Activated CD8-positive, alpha-beta T cell treated with anti-CD3 and anti-CD28 coated beads for 36 hours (primary cell): ENCODE measurements at places on chromosomes 5 and 9.

- DNase-seq, result no peak
These were observed 55.0 kb upstream of the APC start for GRCh38 chr5:112682621-112683061.

GRCh38 chr9:127963359-127964064 lies 17.3 kb downstream of the EEIG1 start:
- no peak for DNase-seq

- no peak for DNase-seq
These were observed 361.9 kb downstream of the MAT2B start for GRCh38 chr5:163867324-163867723.

DNA sequence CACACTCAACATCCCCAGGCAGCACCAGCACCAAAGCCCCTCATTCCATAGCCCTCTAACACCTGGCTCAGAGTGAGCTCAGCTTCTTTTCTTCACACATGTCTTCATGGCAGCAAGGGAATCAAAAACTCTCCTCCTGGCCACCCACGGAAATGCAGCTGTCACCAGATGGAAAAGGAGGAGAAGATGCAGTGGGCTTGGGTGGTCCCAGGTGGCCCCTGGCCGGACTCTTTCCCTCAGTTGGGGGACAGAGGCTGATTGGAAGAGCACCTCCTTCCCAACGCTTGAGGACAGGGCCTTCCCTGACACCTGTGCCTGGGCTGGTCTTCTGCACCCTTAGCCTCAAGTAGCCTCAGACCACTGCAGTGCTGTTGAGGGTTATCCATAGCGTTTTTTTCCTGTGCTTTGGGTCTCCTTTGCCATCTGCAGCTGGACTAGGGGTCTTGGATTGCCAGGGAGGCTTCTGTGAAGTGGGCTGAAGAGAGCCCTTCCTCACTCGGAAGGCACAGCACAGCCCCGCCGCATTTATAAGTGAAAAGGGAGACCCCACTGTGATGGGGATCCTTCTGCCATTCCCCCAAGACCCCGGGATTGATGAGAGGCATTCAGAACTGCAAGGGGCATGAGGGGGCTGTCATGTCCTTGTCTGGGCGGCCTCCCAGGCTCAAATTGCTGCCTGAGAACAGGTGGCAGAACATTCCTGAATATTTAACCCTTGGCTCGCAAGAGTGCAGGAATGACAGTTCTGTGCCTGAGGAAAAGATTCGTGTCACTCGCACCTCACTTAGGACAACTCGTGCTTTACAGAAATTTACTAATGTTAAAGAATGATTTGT lies 200.0 kb downstream of the AUH start:
- no peak for DNase-seq

DNA sequence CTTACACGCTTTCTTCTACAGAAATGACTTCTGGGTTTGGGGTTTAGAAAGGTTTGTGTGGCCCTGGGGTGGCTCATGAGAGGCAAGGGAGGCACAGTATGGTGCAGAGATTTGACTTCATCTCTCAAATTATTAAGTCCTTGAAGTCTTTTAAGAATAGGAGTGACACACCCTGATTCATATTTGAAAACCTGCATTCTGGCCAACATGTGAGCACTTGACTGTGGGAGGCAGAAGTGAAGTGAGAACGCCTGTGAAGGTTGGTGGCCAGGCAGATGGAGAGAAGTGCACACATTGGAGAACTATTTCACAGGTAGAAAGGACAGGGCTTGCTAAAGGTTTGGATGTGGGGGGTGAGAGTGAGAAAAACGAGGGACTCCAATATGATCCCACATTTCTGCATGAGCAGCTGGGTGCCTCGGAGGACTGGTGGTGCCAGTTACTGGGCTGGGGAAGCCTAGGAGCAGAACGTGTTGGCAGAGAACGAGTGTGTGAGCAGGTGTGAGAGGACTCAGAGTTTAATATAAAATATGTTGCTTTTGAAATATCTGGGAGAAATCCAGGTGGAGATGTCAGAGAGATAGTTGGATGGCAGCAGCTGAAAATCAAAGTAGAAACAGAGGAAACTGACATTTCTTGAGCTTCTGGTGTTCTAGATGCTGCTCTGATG lies 240.0 kb upstream of the ADAMTSL1 start:
- DNase-seq, result no peak

- DNase-seq, result no peak
These were observed 567.6 kb upstream of the ADAMTS16 start for GRCh38 chr5:4572311-4573100.

- peak; percentile 82 for DNase-seq
These were observed 1.4 kb downstream of the OTULIN start for GRCh38 chr5:14665949-14666348.

DNA sequence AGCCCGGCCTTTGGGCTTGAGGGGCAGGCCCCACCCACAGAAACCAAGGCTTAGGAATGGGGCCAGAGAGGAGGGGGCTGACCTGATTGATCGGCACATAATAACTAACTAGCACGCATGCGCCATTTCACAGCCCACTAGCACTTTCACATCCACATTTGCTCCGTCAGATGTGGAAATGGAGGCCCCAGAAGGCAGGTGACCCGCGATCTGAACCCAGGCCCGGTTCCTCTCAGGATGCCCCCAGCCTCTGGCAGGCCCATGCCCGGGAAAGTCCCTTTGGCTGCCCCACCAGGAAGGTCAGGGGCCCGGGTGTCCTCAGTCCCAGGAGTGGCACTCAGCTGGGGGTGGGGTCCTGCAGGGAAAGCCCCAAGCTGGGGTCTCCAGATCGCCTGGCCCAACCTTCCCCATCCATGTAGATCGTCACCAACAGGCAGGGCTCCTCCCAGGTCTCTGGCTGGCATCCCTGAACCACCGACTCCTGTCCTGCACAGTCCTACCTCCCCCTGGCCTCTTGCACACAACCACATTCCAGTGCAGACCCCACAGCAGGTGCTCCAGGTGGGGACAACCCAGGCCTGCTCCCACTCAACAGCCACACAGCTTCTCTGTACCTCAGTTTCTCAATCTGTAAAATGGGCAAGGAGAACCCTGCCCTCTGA lies 46.7 kb downstream of the VAV2 start:
- DNase-seq, result no peak

DNA sequence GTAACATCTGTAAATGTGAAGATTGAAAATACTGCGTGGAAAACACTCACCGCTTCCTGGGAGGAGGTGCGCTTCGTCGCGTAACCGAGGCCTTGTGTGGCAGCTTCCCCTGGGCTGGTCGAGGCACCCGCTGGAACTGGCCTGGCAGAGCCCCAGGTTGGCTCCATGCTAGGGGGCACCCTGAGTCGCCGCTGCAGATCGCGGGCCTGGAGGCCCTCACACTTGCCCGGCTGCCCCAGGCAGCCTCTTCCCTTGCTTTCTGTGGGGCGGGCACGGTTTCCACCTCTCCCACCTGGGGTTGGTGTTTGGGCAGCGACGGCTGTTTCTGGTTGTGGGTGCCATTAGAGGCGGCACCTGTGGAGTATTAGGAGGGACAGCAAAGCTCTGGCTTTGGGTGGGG lies 852 bp downstream of the ZNF354C start:
- DNase-seq, result peak; percentile 2

DNA sequence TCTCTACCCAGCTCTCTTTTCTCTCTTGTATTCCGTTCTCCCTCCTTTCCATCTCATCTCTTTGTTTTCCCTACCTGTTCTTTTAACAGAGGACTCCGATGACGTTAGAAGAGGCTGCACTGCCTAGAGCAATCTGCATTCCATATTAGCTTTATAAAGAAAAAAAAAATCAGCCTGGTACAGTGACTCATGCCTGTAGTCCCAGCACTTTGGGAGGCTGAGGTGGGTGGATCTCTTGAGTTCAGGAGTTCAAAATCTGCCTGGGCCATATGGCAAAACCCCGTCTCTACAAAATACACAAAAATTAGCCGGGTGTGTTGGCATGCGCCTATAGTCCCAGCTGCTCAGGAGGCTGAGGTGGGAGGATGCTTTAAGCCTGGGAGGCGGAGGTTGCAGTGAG lies 49.0 kb downstream of the DAPK1 start:
- DNase-seq, result no peak

DNA sequence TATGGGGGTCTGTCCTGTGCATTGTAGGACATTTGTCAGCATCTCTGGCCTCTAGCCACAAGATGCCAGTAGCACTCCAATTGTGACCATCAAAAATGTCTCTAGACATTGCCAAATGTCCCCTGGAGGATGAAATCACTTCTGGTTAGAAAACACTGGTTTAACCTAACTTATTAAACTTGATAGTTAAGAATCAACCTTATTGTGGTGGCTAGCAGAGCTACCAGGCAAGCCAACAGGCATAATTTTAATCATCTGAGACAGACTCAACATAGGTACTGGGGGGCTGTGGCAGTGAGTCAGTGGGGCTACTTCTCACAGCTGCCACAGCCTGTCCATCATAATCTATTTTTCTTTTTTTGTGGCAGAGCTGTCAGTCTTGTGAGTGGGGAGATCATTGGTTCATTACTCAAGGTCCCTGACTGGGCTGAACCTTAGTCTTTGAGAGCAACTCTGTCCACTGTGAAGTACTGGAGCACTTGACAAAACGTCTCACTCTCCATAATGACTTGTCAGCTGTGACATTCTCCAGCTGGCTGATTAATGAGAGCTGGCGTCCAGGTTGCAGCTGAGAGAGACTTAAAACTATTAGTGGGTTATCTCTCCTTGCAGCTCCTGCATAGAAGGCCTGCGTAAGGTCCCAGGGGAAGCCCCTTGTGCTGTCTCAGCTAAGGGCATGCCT lies 107.9 kb downstream of the DCP2 start:
- no peak for DNase-seq

- peak; percentile 23 for DNase-seq
These were observed 97.2 kb upstream of the LMX1B start for GRCh38 chr9:126516561-126516935.

DNA sequence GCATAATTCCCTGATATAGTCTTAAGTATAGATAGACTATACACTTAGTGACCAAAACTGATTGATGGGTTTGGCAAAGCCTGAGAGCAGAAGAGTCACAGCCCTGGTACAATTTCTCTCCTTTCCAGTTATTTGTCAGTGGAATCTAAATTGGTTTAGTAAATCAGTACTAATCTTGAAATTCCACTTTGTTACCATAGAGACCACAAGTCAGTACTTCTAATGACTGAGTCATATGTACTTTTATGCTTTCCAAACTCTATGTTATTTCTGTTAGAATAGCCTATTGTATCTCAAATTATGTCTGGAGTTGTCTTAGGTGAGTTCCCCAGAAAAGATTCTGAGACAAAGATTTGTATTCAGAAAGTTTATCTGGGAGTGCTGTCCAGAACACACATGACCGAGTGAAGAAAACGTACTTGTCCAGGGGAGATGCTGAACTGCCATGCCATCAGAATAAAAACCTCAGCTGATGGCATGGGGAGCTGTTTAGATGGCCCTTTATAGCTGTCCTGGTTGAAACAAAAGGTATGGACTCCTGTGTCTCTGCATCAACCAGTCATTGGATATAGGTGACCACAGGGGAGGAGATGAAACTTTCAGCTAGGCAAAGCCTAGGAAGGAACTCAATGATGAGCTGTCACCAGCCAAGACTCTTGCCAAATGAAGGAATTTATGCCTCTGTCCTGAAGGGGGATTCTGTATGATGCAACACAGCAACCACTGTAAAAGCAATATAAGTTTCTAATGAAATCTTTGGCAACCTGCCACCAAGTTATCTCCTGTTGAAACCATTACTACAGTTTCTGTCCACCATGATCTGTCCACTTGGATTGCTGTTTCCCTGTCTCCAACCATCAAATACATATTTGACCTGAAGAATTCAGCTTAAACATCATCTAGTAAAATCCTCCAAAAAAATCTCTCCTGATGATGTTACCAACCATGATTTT lies 18.0 kb upstream of the SMC2 start:
- DNase-seq, result no peak

DNA sequence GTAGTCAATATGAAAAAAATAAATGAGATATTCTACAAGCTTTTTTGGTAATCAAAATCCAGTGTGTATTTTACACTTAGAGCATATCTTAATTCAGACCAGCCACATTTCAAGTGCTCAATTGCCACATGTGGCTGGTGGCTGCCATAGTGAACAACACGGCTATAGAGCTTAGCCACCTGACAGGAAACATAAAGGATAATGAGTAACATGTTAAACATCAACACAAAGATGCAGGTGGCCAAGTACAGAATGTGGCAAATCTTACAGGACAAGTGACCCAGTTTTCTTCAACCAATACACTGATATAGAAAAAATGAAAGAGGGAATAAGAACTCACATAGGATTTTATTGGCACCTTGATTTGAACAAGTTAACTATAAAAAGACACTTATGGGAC lies 61.4 kb downstream of the KIF24 start:
- no peak for DNase-seq

DNA sequence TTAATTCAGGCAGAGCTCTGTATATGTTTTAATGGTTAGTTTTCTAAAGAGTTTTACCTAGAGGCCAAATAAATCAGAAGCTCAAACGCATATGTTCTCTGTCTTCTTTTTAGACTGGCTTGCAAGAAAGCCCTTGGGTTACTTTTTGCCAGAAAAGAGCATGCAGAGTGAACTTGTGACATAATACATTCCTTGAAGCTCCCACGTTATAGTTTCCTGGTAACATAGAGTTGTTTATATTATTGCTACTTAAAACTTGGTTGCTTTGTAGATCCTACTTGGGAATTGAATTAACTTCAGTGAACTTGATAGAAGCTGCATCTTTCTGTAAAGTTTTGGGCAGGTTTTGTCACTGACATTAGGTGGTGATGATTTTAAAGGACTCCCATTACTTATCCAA lies 102.9 kb downstream of the C9orf152 start:
- DNase-seq, result no peak

DNA sequence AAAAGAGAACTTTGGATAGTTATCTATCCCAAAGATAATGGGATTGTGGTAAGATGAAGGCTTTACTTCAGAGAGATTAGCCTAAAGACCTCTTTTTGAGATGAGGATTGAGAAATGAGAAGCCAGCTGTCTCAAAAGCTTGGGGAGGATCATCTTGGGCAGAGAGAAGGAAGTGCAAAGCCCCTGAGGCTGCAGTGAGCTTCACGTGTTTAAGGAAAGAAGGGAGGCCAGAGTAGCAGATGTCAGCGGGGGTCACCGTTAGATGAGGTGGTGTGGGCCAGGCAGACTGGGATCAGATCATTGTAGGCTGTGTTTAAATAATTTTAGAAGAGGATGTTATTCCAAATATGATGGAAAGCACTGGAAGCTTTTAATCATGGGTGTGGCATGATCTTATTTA lies 270.1 kb downstream of the ARHGEF28 start:
- no peak for DNase-seq

DNA sequence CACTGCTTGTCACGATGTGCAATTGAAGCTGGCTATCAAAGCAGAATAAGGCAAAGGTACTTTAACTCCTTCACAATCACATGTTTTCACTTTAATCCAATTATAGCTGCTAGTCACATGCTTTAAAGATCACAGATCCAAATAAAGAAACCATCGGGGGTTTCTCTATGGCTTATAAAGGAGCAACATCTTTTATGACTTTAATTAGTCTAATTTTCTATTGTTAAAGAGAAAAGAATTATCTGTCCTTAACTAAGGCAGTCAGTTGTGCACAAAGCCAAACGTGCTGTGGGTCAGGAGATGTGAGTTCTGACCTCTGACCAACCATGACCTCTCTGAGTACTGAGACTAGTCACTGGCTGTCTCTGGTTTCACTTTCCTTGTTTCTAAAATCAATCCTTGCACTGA lies 561.1 kb downstream of the RAB3C start:
- peak; percentile 10 for DNase-seq
